DMS153 (cell line): ENCODE measurements at places on chromosomes 2 and 18.

DNA sequence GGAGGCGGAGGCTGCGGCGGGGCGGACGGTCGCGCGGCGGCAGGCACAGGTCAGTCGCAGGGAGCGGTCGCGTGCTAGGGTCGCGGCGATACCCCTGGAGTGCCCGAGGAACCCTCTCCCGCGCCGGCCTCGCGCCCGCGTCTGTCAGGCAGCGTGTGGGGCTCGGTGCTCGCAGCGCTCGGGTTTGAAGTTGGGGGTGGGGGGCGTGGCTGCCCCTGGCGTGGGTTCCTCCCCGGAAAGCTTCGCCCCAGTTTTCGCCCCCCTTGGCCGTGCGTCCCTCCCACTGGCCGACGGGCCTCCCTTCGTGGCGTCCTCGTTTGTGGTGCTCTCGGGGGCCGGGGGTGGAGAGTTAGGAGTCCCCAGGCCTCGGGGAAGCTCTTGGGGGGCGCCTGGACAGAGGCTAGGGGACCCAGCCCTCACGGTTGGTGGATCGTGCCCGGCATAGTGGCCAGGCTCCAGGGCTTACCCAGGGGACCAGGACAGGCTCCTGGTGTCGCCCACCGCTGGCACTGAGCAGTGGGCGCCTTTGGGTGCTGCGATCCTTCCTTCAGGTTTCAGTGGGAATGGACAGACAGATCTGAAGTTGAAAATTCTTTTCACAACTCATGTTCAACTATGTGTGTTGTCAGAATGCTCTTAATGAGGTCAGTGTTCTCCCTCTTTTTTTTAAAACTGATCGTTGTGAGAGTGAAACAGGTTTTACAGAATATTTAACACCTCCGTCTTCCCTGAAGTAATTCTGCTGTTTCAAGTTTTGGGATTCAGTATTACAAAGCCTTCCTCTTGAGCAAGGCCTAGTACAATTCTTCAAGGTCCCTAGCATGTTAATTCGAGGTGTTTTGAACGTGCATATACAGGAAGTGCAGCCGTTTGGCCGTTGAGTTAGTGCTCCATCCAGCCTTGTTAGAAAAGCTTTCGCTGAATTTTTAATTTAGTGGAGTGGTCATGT, 604 bp downstream of the RALBP1 start:
- no peak for DNase-seq

GRCh38 chr2:88582030-88582429, 45.2 kb downstream of the EIF2AK3 start:
- DNase-seq = no peak

- DNase-seq = no peak
Measured at GRCh38 chr2:7169593-7169992, 252.4 kb downstream of the RNF144A start.

DNA sequence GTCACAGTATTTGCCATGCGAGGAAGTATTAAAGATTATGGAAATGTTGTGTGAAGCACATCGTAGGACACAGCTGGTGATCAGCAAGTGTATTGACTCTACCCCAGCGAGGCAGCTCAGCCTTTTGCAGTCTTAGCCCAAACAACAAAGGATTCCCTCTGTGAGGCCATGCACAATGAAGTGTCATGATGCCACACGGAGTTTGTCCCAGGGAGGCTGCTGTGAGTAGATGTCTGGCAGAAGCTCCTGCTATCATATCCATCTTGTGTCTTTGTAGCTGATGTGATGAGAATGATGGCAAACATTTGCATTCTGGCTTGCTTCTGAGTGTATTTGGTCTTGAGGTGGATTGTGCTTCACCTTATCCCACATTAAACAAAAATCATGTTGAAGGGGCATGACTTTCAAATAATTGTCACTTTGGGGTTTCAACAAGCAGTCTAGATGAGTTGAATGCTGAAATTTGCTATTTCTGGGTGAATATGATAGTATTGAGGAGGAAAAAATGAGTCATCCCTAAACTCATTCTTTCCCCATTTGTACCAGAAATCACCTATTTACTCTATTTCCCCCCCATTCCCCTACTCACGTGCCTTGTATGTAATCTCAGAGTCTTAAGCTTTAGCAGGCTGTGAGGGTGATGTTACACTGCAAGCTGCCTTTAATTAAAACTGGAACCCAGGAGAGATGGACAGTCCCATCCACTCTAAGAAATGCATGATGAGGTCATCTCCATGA, 273.5 kb downstream of the RNF144A start:
- no peak for DNase-seq

DNA sequence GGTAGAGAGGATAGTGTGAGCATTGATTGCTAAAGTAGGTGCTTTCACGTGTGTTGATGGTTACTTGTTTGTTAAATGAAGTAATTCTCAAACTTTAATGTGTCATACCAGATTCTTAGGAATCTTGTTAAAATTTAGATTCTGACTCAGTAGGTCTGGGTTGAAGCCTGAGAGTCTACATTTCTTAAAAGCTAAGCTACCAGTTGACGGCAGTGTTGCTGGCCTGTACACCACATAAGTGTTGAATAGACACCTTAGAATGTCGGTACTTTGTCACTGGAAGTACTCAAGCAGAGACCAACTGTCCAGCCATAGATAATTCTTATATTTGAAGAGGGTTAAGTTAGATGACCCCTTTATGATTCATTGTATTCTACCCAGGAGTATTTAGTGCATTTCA, 79.8 kb downstream of the ACVR2A start:
- no peak for DNase-seq

DNA sequence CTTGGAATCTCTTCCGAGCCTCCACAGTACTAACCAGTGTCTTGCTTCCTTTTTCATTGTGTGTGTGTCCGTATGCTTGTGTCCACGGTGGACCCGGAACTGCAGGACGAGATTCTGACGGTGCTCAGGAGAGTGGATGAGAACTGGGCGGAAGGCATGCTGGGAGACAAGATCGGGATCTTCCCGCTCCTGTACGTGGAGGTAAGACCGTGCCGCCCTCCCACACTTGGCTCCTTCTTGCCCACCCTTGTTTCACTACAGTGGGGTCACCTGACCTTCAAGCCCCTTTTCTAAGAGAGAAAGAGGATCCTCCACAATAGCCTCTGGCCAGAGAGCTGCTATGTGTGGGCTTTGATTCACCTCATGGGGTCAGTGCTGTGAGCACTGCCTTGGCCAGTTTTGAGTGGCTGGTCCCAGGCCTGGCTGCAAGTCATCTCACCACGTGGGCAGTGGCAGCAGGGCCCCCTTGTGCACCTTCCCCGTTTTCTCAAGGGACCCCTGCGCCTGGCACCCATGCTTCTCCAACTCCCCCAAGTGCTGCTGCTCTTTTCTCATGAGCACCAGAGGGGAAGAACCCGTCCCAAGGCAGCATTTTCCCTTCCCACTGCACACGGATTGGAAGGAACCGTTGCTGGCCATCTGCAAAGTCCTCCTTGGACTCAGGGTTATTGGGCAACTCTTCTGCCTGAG, 242.1 kb downstream of the SEPTIN10 start:
- DNase-seq = no peak

DNA sequence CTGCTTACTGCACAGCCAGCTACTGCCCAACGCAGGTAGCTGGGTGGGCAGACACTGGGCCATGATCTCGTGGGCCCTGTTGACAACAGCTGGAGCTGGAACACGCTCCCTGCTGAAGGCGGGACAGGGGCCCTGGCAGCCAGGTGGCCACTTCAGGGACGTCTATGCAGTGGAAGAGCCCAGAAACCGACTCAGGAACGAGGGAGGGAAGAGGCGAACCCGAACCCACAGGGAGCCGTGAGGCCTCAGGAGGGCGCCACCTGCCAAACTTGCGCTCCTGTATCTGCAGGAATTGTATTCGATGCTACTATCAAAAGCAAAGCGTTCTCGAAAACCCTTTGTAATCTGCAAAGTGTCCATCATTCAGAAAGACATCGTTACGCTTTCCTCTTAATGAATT, 198.4 kb downstream of the EIPR1 start:
- DNase-seq = no peak

- no peak for DNase-seq
Measured at GRCh38 chr2:104929663-104930062, 75.7 kb downstream of the POU3F3 start.

- DNase-seq = no peak
Measured at GRCh38 chr2:173290046-173290445, 64.6 kb upstream of the CDCA7 start.

DNA sequence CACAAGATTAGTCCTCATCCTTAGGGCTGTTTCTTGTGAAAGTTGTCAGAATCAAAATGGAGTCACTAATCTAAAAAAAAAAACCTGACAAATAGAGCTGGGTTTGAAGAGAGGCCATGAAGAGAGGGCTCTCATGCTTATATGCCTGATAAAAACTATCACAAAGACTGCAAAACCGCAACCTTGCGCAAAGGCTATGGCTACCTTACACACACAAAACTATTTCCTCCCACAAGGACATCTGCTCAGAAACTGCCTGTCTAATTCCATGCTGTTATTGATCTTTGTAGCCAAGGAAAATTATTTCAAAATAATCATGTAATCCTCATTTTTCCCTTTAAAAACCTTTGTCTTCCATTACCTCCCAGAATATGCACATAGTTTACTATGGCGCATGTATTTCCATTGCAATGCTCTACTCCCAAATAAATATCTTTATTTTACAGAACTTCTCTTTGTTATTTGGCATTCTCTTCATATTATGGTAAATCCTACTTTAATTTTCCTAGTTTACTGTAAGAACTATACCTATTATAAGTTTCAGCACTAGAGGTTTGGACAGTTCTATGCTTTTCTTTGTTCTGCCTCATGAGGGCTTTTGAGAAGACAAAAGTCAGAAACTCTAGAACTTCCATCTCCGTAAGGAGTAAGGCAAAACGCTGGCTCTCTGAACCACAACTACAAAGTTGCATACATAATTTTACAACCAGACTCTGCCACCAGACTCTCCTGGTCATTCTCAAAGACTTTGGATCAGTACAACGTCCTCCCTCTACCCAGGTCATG, 9.6 kb upstream of the DPYSL5 start:
- DNase-seq = no peak

GRCh38 chr18:274313-274712, 6.5 kb upstream of the THOC1 start:
- DNase-seq = no peak

DNA sequence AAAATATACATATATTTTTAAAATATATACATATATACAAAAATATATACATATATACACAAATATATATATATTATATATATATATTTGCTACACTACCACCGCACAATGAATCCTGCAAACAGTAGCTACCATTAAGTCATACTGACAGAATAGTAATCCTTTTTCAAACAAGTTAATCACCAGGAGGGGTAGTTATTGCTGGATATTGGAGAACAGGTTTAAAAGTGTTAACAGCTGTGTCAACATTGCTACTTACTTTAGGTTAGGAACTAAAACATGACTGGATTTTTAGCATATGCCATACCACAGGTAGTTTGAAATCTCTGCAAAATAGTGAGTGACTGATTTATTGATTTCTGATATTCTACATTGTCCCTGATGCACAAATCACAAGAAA, 529.1 kb upstream of the CDH7 start:
- peak; percentile 80 for DNase-seq

DNA sequence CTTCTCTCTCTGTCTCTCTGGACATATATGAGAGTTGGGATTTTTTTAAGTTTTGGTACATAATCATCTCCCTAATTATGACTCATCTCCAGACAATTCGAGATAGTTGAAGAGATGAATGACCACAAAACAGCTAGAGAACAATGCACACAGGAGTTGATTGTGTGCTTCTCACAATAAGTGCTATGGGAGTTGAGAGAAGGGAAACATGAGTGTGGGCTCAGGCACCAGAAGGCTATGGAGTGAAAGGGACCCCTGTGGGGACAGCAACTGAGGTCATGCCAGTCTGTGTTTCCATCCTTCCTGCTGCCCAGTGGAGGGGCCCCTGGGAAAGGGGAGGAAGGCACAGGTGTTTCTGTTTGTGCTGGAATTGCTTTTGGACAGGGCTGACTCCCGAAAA, 6.5 kb upstream of the YWHAQ start:
- no peak for DNase-seq

DNA sequence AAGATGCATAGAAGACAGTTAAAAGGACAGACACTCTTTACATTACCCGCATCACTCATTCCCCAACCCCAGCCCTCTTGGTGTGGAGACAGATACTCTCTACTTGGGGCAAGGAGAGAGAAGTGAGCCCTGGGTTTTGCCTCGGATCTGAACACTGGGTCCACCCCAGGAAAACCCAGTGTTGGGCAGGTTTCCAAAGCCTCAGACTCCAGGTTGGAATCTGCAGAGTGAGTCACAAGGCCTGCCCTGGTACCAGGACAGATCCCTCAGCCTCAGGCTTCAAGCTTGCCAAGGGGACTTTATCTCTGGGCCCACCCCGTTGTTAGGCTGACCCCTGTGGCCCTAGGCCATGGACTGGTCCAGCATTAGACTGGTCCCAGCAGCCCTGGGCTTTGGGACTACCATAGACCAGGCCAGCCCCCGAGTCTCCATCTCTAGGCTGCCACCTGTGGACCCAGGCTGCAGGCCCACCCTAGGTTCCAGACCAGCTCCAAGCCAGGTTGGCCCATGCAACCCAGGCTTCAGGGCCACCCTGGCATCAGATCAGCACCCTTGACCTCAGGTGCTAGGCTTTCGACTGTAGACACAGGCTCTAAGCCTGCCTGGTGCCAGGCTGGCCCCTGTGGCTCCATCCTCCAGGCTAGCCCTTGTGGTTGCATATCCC, 112.8 kb downstream of the GULP1 start:
- DNase-seq = no peak

GRCh38 chr2:60119778-60120177, 433.7 kb downstream of the BCL11A start:
- DNase-seq = no peak

DNA sequence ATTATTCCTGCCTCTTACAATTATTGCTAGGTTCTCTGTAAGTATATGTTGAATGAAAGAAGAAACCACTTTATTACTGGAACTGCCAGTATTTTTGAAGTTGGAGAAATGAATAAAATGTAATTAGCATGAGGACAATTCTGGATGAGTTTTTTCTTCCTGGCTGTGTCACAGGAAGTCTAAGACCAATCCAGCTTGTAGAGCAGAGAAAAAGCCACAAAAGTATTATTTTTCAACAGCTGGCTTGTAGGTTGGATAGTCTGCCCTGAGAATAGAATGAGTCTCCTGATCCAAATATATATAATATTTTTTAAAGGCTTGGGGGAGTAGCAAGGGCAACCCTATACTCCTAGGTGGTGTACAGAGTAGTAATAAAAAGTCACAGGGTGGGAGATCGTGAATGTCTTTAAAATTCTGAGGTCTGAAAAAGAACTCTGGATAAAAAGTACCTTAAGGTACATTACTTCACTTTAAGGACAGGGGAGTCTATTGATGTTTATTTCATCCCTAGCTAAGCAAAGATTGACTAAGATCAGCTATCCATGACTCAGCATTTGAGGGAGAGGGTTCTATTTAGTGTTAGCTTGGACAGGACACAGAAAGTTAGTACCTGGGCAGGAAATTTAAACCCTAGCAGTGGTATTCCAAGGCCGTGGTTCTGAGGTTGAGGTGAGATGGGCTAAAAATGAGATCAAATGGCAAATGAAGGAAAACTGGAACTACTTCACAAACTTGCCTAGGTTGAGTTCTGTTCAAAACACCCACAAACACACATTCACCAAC, 31.7 kb downstream of the SLC40A1 start:
- DNase-seq = no peak

GRCh38 chr2:203025592-203025991, 10.9 kb downstream of the NBEAL1 start:
- DNase-seq = no peak
